ENCODE measurements at places on chromosomes 4 and X. TPM values are rescaled to one million over a fixed set of nuclear protein-coding genes. Genes with fewer than 3 reads are reported as not detected.
A peak's percentile ranks its signal among the peaks of the same experiment; 100 is the strongest.

- no peak for DNase-seq
- peaks cover 5% of the 10 kb centered on the region for H3K27me3 ChIP-seq
- no peaks in the 10 kb centered on the region for H3K36me3 ChIP-seq
- H3K4me3 ChIP-seq = no peak overlapping the region
Observed at GRCh38 chr4:3636646-3637320, 104.6 kb upstream of the LRPAP1 start.

DNA sequence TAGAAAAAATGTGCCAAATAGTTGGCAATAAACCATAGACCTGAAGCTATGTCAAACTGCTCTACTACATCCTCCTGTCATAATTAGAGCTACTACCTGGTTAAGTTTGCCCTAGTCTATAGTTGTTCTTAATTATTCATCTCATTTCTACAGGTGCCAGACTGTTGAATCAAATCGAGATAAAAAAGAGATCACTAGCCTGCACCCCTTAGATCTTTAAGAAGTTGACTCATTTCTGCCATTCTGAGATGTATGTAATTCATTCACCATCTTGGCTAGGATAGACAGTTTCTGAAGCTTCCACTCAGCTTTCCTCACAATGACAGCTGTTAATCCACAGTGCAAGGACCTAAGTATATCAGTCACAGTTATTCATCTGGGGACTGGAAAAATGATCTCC, 452.1 kb upstream of the BOD1L1 start:
- no peak overlapping the region for H3K27ac ChIP-seq
- H3K4me1 ChIP-seq = no peaks in the 10 kb centered on the region
- DNase-seq = no peak
- H3K4me3 ChIP-seq = no peak overlapping the region
- no peaks in the 10 kb centered on the region for H3K36me3 ChIP-seq

- no peaks in the 10 kb centered on the region for H3K36me3 ChIP-seq
- H3K27me3 ChIP-seq = peaks cover 13% of the 10 kb centered on the region
- DNase-seq = no peak
- H3K27ac ChIP-seq = no peak overlapping the region
- no peak overlapping the region for H3K4me3 ChIP-seq
Observed at GRCh38 chr4:147714575-147715401, 17.1 kb upstream of the ARHGAP10 start.

- H3K36me3 ChIP-seq = no peaks in the 10 kb centered on the region
- peak overlapping the region; percentile 100 for H3K27ac ChIP-seq
- H3K4me3 ChIP-seq = peak overlapping the region; percentile 71
- DNase-seq = no peak
- peaks cover 66% of the 10 kb centered on the region for H3K4me1 ChIP-seq
- H3K27me3 ChIP-seq = peaks cover 3% of the 10 kb centered on the region
Observed at GRCh38 chr4:184265546-184266351, 48.1 kb upstream of the ENPP6 start.

GRCh38 chr4:132827522-132827921, 321.6 kb upstream of the PCDH10 start:
- H3K4me3 ChIP-seq = no peak overlapping the region
- no peaks in the 10 kb centered on the region for H3K4me1 ChIP-seq
- no peak for DNase-seq

DNA sequence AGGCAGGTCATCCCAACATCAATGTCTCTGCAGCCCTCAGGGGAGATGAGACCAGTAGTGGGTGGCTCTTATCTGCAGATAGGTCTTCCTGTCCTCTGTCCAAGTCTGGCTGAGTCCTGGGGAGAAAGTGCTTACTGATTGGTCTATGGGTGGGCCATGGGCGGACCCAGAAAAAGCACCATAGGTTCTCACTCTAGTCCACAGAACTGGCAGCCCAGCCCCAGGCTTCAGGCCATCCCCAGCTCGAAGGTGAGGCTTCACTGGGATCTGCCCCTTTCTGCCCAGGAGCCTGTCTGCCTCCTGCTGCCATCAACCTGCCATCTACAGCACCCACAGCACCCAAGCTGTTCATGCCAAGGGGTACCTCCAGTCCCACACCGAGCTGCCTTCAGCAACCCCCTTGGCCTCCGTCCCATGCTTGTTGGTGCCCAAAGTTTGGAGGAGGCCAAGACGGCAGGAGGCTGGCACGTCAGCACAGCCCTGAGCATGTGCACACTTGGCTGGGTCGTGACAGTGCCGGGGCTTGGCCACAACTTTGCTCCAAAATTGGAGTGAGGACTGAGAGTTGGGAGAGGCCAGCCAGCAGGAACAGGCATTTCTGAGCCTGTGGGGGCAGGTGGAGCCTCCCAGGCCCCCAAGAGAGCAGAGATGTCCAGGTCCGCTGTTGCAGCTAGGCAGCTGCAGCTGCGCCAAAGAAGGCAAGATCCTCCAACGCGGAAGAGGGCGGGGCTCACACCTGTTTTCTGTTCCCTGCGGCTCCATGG, 99.6 kb downstream of the IQCM start:
- H3K27ac ChIP-seq = no peak overlapping the region
- H3K27me3 ChIP-seq = no peaks in the 10 kb centered on the region
- DNase-seq = no peak
- H3K36me3 ChIP-seq = no peaks in the 10 kb centered on the region
- no peaks in the 10 kb centered on the region for H3K4me1 ChIP-seq
- no peak overlapping the region for H3K4me3 ChIP-seq

DNA sequence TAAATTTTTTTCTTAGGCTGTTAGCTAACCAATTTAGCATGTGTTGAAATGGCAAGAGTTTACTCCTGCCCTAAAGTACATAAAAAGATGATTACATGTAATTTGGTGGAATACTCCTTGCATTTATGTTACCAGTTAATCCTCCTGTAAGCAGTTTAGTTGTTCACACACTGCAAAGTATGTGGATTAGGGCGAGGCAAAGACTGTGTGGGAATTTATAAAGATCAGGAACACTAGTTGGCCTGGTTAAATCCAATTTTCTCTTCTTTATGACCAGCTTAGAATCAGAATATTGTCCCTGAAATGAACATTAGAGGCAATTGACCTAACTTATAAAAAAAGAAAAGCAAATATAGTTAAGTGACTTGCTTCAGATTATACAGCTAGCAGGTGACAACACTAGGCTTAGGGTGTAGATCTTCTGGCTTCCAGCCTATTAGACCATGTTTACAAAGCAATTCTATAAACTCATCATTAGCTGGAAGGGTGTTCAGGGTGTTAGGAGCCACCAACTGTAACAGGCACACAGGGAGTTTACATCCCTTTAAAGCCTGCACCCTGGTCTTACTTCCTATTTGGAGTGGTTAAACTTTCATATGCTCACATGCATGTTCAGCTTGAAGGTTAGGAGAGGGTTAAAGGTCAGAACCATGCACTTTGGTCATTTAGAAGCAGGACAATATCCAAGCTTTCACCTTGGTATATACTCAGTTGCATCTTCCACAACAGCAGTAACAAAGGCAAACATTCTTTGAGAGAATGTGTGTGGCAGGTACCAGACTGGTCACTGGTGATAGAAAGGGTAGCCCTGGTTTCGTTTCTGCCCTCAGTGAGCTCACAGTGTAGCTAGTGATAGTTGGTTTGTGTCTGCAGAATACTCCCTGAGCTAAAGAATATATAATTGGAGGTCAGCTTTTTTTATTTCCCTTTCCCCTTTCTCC, 72.6 kb downstream of the GC start:
- no peak overlapping the region for H3K4me3 ChIP-seq
- H3K36me3 ChIP-seq = no peaks in the 10 kb centered on the region
- no peak overlapping the region for H3K27ac ChIP-seq
- H3K4me1 ChIP-seq = no peaks in the 10 kb centered on the region
- peaks cover 1% of the 10 kb centered on the region for H3K27me3 ChIP-seq

DNA sequence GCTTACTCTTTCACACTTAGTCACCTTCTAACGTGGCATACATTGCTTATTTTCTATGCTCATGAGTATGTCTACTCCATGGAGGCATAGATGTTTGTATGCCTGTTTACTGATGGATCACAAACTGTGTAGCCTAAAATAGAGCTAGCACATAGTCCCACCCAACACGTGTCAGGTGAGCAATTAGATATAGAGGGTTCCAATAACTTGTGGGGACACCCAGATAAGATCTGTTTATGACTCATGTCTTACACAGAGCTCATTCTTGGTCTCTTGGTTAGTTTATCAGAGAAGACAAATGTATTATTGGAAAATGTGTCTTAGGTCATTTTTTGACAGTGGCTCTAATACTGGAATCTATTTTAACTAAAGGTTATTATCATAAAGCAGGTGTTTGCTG, 6.8 kb downstream of the ZFP42 start:
- no peaks in the 10 kb centered on the region for H3K4me1 ChIP-seq
- H3K27me3 ChIP-seq = peaks cover 2% of the 10 kb centered on the region
- DNase-seq = no peak
- H3K36me3 ChIP-seq = peaks cover 3% of the 10 kb centered on the region
- no peak overlapping the region for H3K27ac ChIP-seq

DNA sequence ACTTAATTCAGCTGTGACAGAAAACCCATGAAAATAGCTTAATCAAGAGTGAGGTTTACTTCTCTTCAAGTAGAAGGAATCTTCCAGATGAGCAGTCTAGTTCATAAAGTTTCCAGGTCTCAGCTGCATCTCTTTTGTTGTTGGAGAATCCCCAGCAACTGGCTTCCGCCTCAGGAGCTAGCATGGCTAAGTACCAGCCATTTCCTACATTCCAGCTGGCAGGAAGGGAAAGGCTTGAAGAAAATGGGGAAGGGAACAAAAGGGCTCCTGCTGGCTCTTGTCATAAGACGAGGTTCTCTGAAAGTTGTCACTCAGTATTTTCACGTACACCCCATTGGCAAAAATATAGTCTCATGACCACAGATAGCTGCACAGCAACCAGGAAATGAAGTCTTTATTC, 27.3 kb upstream of the TRIM2 start:
- H3K36me3 ChIP-seq = no peaks in the 10 kb centered on the region
- no peak for DNase-seq
- H3K4me3 ChIP-seq = no peak overlapping the region

DNA sequence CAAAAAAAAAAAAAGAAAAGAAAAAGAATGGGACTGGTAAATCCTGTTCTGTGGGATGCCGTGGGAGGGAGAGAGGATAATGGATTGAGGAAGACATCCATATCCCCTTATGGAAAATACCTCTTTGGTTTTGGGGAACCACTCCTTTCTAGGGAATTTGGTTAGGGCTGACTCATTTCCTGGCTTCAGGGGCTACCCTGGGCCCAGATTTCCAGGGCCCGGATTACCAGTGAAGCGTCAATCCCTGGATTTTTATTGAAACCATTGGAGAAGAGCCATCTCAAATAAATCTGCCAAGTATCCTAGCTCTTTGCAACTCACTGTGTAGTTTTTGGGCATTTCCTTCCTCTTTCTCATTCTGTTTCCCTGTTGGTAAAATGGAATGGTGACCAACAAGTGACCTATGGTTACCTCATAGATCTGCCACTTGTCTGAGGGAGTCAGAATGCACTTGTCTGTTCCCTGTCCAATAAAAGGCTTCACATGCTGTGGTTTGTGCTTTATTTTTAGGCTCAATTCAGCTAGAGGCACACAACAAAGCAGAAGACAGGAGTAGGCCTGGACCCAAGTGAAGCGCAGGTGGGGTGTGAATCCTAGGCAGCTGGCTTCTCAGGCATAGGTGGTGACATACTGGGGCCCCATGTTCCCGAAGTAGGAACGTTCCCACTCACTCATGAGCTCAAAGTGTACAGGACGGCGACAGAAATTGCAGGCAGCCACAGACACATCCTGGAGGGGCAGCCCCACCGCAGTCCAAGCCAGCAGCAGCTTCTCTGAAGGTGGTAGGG, 8.6 kb downstream of the APEX2 start:
- H3K36me3 ChIP-seq = peaks cover 32% of the 10 kb centered on the region
- no peaks in the 10 kb centered on the region for H3K27me3 ChIP-seq
- no peak overlapping the region for H3K27ac ChIP-seq

GRCh38 chr4:146271466-146271865, 57.1 kb downstream of the REELD1 start:
- H3K4me1 ChIP-seq = no peaks in the 10 kb centered on the region
- H3K27ac ChIP-seq = no peak overlapping the region
- no peaks in the 10 kb centered on the region for H3K36me3 ChIP-seq
- DNase-seq = no peak

GRCh38 chrX:153494061-153494460, 719 bp upstream of the BGN start:
- DNase-seq = no peak
- H3K4me3 ChIP-seq = no peak overlapping the region
- H3K27me3 ChIP-seq = no peaks in the 10 kb centered on the region

DNA sequence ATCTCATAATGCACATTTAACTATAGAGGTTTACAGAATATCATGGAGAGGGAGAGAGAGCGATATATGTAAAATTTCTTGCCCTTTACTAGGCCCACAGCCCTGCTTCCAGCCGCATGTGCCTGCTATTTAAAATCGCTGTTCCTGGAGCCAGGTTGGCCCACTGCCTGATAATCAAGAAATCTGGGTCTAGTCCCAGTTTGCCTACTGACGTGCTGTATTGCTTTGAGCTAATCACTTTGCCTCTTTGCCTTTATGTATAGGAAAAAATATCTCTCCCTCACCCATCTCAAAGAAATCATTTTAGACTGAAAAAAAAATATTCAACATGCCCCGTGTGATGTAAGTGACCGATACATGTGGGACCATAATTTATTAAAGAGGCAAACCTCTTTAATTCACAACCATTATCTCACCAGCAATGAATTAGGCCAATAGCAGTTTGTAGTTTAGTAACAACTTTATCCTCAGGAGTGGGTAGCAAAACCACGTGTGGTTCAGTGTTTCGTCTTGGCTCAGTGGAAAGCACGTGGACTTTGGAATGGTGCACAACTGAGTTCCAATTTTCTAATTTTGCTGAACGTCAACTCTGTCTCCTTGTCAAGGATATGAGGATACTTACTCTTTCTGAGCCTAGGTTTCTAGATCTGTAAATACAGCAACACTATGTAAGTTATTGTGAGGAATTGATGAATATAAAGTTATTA, 62.6 kb downstream of the GRXCR1 start:
- no peaks in the 10 kb centered on the region for H3K27me3 ChIP-seq
- H3K4me3 ChIP-seq = no peak overlapping the region
- H3K36me3 ChIP-seq = no peaks in the 10 kb centered on the region

GRCh38 chrX:78493180-78493579, 165.8 kb upstream of the CYSLTR1 start:
- H3K36me3 ChIP-seq = no peaks in the 10 kb centered on the region
- H3K4me1 ChIP-seq = peaks cover 4% of the 10 kb centered on the region
- H3K4me3 ChIP-seq = no peak overlapping the region
- DNase-seq = no peak
- H3K27ac ChIP-seq = no peak overlapping the region

- H3K27me3 ChIP-seq = no peaks in the 10 kb centered on the region
- H3K4me1 ChIP-seq = no peaks in the 10 kb centered on the region
- no peak overlapping the region for H3K4me3 ChIP-seq
Observed at GRCh38 chr4:34851411-34851810, 1392.9 kb downstream of the ARAP2 start.

MED28 gene
- total RNA-seq = 49.9 TPM

CETN2 gene
- total RNA-seq = 7.7 TPM

SOX3 gene
- not detected for total RNA-seq
